Activated T-helper 1 cell treated with anti-CD3 and anti-CD28 coated beads, Interleukin-12 subunit alpha, Interleukin-12 subunit beta, Interleukin-2, Interleukin-4 antibody, amounts not matched to agents 30 ng/mL and 10 ng/mL and 1 ng/mL, durations not matched to agents 14 hours and 24 hours and 36 hours (primary cell): ENCODE measurements at places on chromosomes 7 and 10.

DNA sequence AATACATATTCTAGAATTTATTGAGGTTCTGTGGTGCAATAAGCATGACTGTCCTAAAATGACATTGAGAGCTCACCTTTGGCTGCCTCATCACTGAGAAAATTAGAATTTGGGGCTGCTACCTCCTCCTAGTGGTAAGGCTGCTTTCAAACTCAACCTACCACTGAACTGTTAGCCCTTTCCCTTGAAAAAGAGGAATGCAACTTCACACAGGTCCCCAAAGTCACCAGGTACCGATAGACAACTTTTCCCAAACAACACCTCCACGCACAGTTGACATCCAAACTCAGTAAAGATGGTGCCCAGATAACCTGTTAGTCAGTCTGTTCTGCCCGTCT lies 75.9 kb upstream of the SCIN start:
- DNase-seq, result no peak

GRCh38 chr10:86944031-86944419 lies 13.4 kb downstream of the MMRN2 start:
- no peak for DNase-seq

DNA sequence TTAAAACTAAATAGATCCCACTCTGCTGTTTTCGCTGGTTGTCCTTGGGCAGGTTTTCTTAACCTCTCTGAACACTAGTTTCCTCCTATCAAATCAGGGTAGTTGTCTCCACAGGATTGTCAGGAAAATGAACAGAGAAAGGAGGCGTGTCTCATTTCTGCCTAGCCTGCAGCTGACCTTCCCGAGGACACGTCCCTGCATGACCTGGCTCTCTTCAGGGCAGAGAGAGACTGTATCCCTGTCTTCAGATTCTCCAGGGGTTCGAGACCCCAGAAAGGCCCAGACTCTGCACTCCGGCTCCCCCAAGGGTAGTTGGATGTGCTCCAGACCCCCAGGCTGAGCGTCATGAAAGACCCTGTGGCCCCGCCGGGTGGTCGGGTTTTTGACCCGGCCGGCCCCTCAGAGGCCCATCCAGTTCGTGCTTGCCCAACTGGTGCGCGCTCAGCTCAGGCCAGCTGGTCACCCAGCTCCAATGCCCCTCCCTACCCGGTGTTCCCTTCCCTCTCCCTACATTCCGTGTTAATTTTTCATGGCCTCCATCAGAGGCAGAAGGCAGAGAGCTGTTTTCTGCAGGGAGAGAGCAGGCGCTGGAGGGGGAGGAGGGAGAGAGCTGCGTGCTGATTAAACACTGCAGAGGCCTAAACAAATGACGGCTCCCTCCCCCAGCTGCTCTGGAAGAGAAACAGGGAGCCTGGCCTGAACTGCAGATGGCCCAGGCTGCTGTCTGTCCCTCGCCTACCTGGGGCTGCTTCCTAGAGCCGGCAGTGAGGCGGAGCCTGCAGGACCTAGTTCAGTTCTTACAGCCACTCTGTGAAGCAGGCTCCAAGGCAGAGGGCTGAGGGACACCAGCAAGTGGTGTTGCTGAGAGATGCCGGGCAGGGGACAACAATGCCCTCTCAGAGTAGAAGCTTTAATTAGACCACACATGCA lies 86.2 kb upstream of the PPIF start:
- DNase-seq, result no peak

DNA sequence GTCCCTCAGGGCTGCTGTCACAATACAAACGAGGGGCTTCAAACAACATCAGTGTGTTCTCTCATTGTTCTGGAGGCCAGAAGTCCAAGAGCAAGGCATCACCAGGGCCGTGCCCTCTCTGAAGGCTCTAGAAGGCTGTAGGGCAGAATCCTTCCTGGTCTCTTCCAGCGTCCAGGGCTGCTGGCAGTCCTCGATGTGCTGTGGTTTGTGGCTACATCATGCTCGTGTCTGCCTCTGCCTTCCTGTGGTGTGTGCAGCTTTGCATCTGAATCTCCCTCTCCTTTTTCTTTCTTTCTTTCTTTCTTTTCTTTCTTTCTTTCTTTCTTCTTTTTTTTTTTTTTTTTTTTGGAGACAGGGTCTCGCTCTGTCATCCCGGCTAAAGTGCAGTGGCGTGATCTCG lies 103.5 kb downstream of the INSYN2A start:
- DNase-seq, result no peak

DNA sequence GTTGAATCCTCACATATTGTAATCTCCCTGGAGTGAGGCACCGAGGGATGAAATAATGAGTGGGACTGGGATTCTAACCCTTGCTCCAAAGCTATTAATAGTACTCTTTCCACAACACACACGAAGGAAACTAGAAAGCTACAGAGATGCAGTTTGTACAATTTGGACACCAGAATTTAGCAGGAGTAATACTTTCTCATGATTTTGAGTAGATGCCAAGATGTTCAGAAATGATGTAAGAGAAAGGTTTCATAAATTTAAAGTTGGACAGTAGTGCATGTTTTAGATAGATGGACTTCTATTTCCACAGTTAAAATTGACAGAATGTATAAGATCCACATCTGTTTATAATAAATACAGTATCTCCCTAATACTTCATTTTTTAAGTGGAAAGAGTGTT lies 46.5 kb downstream of the PRR15 start:
- no peak for DNase-seq

DNA sequence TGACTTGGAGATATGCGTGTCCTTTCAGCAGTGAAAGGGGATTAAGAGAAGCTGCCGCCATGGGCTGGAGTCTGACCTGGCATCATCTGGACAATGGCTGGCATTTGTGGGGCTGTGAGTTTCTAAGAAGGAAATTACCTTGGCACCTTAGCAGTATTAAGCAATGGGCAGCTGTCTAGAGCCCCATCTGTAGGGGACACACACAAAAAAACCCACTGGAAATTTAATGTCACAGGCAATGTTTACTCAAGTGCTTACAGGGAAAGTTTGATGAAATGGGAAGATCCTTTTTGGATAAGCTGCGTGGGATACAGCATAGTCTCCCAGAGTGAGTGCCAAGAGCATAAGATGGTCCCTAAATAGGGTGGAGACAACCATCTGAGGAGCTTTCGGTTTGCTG lies 25.0 kb downstream of the ADRA2A start:
- DNase-seq, result no peak

- DNase-seq, result no peak
These were observed 103.7 kb downstream of the RNF216 start for GRCh38 chr7:5677538-5678294.

GRCh38 chr10:104034401-104035193 lies 51.1 kb downstream of the COL17A1 start:
- no peak for DNase-seq

DNA sequence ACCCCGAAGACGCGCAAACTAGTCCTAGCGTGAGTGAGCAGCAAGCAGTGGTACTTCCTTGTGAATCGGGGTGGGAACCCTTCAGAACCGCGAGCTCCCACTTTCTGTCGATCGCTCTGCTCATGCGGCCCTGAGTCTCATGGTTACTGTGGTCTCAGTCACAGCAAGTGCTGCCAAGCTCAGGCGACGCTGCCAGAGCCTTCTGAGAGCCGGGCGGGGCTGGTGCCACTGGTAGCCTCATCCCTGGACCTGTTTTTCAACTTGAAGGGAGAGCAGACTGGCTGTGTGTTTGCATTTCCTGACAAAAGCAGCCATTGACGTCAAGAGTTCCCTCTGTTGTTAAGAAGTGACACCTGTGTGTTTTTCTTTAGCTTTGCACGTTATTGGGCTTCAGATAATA lies 32.9 kb upstream of the BHLHA15 start:
- no peak for DNase-seq

DNA sequence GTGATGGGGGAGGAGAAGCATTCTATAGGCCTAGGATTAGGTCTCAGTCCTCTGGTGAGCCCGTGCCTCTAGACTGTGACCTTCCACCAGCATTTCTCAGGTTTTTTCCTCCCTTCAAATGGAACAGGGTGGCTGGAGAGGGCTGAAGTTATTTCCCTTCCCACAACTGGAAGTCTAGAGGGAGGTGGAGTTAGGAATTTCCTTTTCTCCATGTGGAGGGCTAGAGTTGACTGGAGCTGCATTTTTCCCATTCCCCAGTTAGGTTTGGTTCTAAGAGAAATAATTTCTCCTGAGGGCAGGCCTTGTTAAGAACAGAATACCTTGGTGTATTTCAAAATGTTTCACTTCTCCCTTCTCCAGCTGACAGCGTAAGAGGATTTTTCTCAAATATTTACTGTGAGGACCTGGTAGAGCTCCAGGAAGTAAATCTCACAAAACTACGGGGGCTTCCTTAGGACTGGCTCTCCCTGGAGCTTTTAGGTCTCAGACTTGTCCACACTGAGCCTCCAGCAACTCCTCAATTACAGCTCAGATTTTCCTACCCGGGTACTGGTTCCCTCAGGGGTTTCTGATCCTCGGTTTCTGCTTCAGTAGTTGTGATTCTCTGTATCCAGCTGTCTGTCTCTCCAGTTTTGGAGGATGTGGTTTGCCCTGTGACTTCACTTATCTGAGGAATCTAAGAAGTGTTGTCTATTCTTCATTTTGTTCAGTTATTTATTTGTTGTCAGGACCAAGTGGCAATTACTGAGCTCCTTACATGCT lies 6.0 kb upstream of the REEP3 start:
- no peak for DNase-seq

DNA sequence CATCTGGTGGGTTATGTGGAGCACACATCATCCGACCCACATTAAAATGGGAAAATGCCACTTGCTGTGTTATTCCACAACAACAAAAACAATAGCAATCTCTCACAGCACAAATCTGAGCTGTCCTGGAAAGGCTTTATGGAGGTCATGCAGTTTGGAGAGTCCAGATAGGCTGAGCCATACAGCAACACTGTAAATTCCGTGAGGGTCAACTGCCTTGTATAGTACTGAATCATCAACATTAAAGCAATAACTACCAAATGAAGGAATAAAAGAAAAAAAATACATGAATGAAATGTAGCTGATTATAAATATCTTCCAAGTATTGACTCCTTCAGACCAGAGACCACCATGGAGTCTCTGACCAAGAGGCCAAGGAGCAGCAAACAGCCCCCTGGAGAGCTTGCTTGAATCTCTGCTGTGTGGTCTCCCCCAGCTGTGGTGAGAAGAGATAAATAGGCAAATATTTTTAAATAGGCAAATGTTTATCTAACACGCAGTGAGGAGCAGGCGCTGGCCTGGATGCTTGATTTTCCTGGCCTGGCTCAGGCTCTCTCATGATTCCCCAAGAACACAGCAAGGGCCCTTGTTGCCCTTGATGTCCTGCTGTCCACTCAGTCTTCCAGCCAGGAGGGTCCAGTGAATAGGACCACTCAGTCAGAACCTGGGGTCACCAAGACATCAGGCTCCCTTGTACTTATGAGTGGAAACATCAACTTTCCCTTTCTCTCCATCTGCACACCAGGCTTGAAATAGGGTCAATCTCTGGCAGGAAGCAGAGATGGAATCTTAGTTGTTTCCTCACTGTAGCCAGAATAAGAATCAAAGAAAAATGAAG lies 1021.3 kb downstream of the XPNPEP1 start:
- no peak for DNase-seq

DNA sequence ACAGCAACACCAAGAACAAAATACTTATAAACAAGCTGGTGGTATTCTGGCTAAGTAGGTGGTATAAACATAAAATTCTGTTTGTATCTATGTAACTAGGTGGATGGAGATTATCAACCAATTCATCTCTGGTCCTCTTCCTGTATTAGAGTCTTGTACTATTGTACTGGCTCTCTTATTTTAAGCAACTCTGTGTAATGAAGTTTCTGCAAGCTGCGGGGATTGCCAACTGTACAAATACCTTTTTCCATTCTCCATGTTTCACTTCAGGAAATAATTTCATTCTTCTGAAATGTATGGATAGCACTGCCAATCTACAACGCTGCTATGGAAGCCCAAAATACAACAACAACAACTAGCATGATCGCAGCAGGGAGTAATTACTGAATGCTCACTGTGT lies 44.8 kb downstream of the JAZF1 start:
- no peak for DNase-seq
